M059J (cell line): ENCODE measurements at places on chromosomes 5 and 9.

DNA sequence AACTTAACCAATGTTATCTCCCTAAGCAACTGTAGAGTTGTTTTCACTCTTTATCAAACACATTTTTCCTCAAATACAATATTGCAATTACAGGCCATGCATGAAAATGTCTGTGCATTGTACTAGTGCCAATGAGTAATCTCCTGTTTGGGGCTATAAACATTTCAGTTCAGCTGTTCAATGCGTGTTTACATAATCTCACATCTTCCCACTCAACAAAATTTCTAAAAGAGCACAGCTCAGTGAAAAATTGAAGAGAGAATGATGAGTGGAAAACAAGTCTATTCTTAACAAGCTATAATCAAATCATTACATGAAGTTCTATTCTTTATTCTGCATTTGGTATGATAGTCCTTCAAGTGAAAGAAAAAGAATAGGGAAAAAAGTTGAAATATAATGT lies 780.5 kb upstream of the CDH9 start:
- peak; percentile 28 for DNase-seq

- DNase-seq, result no peak
Observed at GRCh38 chr9:111991179-111991578, 94.6 kb downstream of the UGCG start.

- DNase-seq, result no peak
Observed at GRCh38 chr5:32677023-32677422, 34.1 kb upstream of the NPR3 start.

- DNase-seq, result no peak
Observed at GRCh38 chr5:124733329-124733650, 13.1 kb downstream of the ZNF608 start.

- no peak for DNase-seq
Observed at GRCh38 chr5:168057905-168058304, 233.5 kb upstream of the WWC1 start.

DNA sequence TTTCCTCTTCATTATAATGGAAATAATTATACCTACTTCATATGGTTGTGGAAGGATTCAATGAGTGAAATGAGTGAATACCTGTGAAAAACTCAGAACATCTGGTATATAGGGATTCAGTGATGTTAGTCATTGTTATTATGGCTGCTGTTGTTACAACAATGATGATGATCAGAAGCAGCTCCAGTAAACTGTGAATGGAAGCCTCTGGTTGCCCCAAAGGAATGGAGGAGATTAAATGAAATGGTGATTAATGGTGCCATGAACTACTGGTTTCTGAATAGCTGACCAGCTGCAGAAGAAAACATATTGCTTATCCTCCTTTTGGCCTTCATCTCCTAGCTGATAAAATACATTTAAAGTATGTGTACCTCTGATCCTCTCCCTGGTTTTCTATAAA lies 372.0 kb downstream of the ARHGEF28 start:
- DNase-seq, result peak; percentile 18

GRCh38 chr5:114790403-114790792 lies 379.3 kb downstream of the TRIM36 start:
- no peak for DNase-seq

DNA sequence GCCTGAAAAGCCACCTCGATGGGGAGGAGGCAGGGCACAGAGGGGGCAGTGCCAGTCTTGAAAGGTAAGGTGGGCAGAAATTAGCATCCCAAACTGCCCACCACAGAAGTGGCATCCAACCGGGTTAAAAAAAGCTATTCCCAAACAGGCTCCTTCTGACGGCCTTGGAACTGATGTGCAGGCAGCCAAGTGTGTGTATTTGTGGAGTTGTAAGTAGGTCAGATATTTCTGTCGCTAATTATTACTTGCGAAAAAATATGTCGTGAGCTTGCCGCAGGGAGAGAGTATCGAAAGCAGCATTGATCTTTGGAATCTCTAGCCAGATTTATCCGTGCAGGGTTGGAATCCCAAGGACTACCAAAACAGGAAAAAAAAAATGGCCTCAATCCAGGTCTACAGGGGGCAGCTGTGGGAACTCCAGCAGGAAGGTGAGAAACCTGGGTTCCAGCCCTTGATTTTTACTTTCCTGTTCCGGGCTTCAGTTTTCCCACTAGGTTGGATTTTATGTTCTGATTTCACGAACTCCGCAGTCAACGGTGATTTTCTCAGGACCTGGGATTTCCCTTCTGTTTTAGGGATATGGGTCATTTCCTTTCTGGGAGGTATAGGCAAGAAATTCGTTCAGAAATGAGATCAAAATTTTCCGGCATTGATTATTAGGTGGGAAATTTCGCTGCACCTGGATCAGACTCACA lies 200.8 kb downstream of the RGS3 start:
- DNase-seq, result no peak

DNA sequence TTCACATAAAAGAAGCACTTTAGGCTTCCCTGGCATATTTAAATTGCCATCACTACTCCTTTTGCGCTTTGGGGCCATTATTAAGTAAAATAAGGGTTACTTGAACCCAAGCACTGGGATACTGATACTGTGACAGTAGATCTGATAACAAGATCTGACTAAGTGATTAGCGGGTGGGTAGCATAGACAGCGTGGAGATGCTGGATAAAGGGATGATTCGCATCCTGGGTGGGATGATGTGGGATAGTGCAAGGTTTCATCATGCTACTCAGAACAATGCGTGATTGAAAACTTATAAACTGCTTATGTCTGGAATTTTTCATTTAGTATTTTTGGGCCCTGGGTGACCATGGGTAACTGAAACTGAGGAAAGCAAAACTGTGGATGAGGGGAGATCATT lies 75.1 kb downstream of the PTTG1 start:
- DNase-seq, result peak; percentile 48

DNA sequence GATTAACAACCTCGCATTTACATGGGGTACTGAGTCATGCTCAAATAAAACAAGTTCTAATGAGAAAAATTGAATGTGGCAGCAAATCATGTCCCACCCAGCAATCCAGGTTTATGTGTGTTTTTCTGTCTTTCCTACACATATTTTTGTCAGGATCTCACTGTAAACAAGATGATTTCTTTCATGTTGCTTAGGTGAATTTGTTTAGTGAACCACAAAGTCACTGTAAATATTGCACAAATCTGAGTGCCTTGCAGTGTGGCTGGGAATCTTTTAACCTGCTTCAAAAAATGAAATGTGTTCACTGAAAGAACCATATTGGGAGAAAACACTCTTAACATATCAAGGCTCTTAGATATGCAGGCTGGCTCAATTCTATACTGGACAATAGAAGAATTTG lies 23.1 kb upstream of the ZCCHC7 start:
- no peak for DNase-seq

DNA sequence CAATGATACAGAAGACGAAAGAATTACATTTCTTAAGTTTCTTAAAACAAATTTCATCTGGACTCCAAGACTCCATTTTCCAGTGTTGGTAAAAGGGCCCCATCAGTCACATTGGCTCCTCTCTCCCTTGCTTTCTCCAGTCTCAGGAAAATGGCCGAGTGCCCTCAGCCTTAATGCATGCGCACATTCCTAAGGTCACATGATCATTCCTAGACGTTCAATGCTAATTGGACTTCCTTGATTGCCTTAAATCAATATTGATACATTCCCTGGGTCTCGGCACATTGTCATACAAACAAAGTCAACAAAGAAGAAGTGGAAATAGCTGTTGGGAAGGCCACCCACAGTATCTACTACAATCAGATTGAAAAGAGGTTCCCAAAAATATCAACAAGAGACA lies 413.6 kb upstream of the GRAMD2B start:
- DNase-seq, result no peak

- DNase-seq, result no peak
Observed at GRCh38 chr9:82949203-82949602, 113.7 kb downstream of the RASEF start.

GRCh38 chr5:32942225-32942989 lies 231.3 kb downstream of the NPR3 start:
- peak; percentile 41 for DNase-seq

GRCh38 chr9:84874596-84874995 lies 205.1 kb downstream of the NTRK2 start:
- DNase-seq, result peak; percentile 33

GRCh38 chr9:99118782-99119466 lies 14.0 kb downstream of the TGFBR1 start:
- no peak for DNase-seq

DNA sequence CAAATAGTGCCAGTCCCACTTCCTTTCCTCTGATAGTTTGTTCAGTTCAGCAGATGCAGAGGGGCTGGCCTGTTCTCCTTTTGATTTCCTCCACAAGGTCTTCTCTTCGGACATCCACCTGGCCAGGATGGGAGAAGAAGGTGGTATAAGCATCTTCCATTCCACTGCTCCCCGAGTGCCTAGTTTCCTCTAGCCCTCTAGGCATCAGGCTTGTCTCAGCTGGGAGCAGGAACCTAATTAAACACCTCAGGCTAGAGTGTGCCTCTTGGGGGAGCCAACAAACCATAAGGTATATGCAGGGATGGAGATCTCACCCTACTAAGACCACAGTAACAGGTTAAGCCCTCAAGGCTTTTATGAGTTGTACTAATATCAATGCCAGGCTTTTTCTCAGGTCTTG lies 835 bp upstream of the DND1 start:
- no peak for DNase-seq

- DNase-seq, result no peak
Observed at GRCh38 chr9:92950359-92950955, 3.1 kb downstream of the FGD3 start.

DNA sequence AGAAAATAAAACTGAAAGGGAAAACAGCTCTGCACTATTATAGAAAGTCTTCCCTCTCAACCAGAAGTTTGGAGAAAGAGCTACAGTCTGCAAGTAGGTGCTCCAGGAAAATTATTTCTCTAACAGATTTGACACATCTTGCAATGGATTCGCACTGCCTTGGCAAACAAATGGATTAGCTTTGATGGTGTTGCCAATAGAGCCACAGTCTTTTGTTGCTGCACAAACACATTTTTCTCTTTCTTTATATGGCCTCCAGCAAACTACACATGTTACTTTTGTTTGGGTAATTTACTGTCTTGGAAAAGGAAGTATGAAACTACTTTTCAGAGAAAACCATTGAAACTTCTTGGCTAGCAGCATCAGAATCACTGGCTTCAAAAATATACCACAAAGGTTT lies 523.1 kb downstream of the EFNA5 start:
- no peak for DNase-seq

- peak; percentile 9 for DNase-seq
Observed at GRCh38 chr9:36436909-36437308, 36.8 kb upstream of the RNF38 start.

DNA sequence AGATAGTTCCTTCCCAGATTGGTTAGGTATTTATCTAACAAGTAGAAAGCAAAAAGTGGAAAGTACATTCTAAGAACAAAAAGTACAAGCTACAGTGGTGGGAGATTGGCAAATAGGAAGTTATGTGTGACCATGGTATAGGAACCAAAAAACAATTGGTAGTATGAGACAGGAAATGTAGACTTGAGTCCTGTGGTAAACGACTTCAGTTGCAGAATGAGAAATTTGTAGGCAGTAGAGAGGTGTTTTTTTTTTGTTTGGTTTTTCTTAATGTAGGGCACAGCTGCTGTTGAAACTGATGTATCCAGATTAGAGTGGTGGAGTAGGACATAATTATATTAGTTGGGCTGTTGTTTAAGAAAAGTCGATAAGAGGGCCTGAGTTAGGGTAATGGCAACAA lies 72.0 kb downstream of the CCNH start:
- DNase-seq, result no peak

- DNase-seq, result peak; percentile 23
Observed at GRCh38 chr5:4977416-4978110, 162.6 kb upstream of the ADAMTS16 start.

GRCh38 chr5:127305493-127305892 lies 14.9 kb downstream of the MEGF10 start:
- no peak for DNase-seq

- peak; percentile 93 for DNase-seq
Observed at GRCh38 chr5:96149546-96149945, 187.9 kb upstream of the ELL2 start.

DNA sequence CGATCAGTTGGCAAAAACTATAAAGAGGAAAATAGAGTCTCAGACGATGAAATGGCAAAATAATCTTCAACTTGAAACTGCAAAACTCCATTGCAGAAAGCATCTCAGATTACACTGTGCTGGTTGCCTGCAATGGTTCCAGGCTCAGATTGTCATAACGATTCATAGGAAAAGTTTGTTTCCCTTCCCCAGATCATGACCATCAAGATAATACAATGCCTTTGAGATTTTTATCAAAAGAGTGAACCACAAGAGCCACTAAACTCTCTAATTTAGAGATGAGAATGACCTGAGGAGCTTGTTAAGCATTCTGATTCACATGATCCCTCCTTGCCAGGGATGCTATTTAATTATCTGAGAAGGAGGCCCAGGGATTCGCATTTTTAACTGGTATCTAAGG lies 52.6 kb upstream of the ITGA1 start:
- peak; percentile 78 for DNase-seq

DNA sequence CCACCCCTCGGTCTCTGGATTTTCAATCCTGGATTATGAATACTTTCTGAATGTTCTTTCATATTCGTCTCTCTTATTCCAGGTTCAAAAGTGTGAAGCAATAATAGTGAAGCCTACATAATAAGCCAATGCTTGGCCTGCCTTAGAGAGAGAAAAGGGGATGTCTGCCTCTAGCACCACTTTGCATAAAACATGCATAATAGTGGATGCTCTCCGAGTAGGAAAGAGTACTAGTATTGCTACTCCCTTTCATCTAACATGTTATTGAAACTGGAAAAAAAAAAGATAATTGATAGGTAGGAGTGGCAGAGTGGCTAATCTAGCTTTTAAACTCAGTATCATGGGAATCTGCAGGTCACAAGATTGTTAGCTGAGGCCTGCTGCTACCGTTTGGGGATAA lies 158.1 kb downstream of the SPATA31D1 start:
- DNase-seq, result no peak

GRCh38 chr5:120599576-120599975 lies 135.5 kb downstream of the PRR16 start:
- DNase-seq, result peak; percentile 90

DNA sequence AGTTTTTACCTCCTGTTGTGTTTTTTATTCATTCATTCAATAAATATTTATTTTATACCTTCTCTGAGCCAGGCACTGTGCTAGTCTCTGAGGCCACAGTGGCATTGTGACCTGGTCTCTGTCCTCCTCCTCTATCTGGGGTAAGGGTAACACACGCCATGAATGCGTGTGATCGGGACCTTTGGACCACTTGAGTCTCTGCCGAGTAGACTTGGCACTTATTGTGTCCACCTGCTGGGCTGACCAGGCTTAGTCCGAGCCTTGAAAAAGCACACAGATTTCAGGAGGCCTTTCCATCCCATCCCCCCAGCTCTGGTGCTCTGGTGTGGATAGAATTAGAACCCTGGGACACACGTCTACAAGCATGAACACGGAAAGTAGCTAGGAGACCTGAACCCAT lies 58.7 kb downstream of the ERGIC1 start:
- no peak for DNase-seq
